OCI-M1 (cell line): ENCODE measurements at places on chromosomes 12 and 14.

- no peak for DNase-seq
Measured at GRCh38 chr14:103107941-103108748, 13.6 kb downstream of the EXOC3L4 start.

- peak; percentile 11 for DNase-seq
Measured at GRCh38 chr12:89481213-89481914, 43.2 kb downstream of the GALNT4 start.

- peak; percentile 40 for DNase-seq
Measured at GRCh38 chr12:53624458-53624857, 1.7 kb downstream of the ATF7 start.

DNA sequence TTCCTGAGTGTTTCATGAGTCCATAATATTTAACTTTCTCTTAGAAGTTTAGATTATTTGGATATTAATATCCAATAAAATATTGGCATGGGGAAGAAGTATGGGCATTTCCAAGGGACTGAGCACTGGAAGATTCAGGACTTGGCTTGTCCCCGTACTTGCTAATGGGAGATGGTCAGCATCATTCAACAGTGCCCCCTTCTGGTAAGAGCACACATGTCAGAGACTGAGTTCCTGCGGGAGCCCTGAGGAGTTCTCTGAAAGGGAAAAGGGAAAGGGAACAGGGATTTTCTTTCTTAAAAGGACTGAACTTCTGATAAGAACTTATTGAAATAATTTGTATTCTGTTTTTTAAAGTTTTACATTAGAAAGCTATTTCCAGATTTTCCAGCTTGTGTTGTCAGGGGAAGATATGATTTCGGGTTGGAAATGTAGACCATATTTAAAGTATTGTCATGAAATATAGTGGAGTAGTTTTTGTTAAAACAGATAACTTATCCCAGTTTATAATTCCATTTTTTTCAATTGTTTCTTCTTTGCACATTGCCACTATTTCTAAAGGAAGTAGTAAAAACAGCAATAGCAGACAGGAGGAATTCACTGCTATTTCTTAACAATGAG is 59.8 kb upstream of the C12orf71 start:
- DNase-seq, result peak; percentile 89

DNA sequence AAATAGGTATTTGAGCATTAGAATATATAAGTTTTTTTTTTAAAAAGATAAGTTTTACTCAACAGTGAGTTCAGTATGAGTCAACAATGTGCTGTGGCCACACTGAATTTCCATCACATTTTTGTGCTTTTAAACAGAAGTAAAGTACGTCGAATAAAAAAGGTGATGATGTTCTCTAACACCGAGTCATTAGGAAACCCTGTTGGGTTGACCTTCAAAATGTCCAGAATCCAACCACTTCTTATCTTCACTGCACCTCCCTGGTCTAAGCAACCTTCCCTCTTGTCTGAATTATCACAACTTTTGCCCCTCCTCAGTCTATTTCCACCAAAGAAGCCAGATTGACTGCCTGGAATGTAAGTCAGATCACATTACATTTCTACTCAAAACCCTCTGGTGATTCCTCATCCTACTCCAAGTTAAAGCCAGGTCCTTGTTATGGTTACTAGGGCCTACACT is 43.0 kb upstream of the SYCP3 start:
- no peak for DNase-seq

GRCh38 chr12:93183940-93184671 is 193.6 kb upstream of the NUDT4 start:
- DNase-seq, result peak; percentile 94

DNA sequence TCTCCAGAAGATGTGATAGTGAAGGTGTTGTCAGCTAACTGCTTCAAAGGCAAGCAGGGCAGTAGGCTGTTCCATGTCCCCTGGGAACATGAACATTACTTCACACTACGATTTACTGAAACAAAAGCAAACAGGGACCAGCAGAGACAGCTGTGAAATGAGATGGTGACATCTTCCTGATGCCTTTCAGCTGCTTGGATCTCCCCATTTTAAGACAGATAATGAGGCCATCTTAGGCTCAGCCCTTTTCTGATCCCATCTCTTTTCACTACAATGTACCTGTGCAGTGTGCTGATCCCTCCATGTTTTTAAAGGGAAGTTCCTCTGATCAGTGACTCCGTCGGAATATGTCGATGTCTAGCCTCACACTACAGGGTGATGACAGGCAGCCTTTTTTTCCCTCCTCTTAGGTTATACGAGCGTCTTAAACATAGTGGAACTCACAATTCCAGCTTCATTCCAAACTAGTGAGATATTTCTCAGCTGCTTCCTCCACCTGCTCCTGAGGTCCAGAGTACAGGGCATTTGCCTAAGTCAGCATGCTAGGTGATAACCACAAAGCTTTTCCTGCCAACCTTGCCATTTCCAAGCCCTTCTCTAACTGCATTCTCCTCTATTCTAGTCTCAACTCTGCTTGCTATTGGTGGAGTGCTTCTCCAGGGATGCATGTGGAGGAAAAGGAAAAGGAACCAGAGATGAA is 87.6 kb upstream of the EGLN3 start:
- no peak for DNase-seq

GRCh38 chr12:113478351-113479011 is 6.8 kb upstream of the LHX5 start:
- DNase-seq, result no peak

GRCh38 chr12:115840159-115840558 is 437.3 kb downstream of the MED13L start:
- no peak for DNase-seq

GRCh38 chr14:71523630-71524319 is 408.5 kb upstream of the RGS6 start:
- no peak for DNase-seq

GRCh38 chr12:67099858-67100257 is 169.3 kb upstream of the CAND1 start:
- no peak for DNase-seq

- peak; percentile 44 for DNase-seq
Measured at GRCh38 chr14:70317969-70318634, 41.4 kb downstream of the COX16 start.

GRCh38 chr12:122635471-122635870 is 67.7 kb downstream of the HCAR2 start:
- no peak for DNase-seq

GRCh38 chr12:49232940-49233841 is 31.7 kb upstream of the TUBA1C start:
- DNase-seq, result peak; percentile 94

DNA sequence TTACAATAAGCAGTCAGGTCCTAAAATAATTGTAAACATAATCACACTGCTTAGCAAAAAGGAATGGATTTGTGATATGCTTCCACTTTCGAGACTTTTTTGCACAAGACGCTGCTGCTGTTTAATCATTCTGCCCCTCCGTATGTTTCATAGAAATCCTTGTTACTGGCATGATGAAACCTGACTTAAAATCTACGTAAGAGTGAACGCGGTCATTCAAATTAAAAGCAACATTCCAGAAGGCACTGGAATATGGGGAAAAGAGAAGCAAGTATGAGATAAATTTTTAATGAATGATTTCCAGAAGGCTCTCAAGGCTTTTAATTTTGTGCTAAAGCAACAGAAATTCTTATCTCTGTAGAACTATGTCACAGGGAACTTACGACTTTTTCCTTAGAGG is 1.1 kb downstream of the CNIH1 start:
- peak; percentile 36 for DNase-seq

- peak; percentile 36 for DNase-seq
Measured at GRCh38 chr14:31510222-31510621, 22.4 kb upstream of the GPR33 start.

DNA sequence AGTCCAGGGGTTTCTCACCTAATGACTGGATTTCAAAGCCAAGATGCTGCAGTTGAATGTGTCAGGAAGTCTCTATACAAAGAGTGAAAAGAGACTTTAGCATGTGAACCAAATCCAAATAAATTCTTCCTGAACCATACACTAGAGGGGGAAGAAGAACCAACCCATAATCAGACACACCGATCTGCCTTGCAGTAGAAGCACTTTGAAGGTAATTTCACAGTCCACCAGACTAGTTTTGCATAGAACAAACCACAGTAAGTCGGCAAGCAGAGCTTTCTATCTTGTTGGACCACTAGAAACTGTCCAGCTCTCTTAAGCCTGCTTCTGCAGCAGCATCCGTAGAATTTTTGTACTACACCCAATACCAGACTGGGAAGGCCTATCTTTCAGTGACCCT is 39.3 kb downstream of the FIGNL2 start:
- DNase-seq, result no peak

- DNase-seq, result peak; percentile 33
Measured at GRCh38 chr12:33596061-33596460, 156.4 kb upstream of the SYT10 start.

DNA sequence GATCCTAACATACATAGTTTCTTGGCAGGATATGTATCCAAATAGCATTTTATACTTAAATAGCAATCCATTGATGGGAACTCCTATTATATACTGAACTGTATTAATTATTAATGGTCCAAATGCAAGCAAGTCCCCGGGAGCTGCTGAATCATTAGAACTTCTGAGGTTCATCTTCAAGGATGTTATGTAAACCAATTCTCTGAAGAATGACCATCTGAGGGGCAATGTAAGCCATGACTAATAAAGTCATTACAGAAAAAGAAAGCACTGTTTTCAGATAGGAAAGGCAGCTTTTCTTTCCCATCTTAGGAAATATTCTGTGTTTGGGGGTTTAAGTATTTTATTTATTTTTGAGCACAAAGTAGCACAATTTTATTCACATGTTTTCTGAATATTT is 166.1 kb upstream of the SLC16A7 start:
- no peak for DNase-seq

- no peak for DNase-seq
Measured at GRCh38 chr12:111503116-111503515, 96.0 kb downstream of the ATXN2 start.

GRCh38 chr12:50788561-50788960 is 24.7 kb downstream of the ATF1 start:
- DNase-seq, result no peak

DNA sequence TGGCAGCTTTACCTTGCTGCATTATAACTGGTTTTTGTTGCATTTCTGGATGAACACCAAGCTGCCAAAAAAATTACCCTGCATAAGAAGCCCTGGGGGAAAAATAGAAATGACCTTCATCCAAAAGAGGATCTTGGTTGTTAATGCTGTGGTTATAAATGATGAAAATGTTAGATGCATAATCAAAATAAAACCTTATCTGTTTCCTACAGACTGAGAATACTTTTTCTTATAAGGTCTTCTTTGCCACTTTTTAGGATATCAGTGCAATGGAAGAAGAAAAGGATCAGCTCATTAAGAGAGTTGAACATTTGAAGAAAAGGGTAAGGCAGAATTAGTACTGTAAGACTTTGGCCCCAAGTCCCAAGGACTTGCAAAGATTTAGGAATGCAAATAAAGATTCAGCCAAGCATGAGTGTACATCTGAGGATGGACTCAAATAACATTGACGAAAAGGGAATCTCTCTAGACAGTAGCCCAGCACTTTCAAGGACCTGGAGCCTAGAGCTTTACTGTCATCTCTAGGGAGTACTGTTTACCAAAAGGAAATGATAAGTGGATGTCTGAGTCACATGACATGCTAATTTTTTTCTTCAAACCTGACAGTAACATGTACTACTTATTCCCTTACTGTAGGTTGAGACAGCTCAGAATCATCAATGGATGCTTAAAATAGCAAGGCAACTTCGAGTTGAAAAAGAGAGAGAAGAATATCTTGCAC is 10.7 kb downstream of the IFT81 start:
- peak; percentile 57 for DNase-seq

GRCh38 chr12:120397824-120398540 is 29.0 kb upstream of the MSI1 start:
- no peak for DNase-seq

- DNase-seq, result peak; percentile 21
Measured at GRCh38 chr12:65938807-65939206, 114.5 kb downstream of the HMGA2 start.

GRCh38 chr14:28677381-28677780 is 89.2 kb upstream of the FOXG1 start:
- DNase-seq, result no peak

DNA sequence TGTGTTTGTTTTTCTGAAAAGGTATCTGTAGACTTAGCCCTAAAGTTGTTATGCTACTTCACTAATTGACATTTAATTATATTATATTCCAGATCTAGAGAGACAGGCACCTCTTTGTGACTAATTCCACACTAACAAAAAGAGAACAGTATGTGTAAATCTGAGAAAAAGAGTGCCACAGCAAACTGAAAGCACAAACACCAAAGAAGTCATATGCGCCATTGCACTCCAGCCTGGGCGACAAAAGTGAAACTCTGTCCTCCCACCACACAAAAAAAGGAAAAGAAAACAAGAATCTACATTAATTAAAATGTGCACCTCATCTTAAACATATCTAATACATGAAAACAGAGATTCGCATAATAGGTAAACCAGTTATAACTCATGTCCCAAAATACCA is 4.4 kb upstream of the CSRNP2 start:
- no peak for DNase-seq

- DNase-seq, result no peak
Measured at GRCh38 chr12:107127482-107128430, 34.4 kb upstream of the CRY1 start.

- peak; percentile 63 for DNase-seq
Measured at GRCh38 chr14:39368261-39368959, 63.8 kb downstream of the FBXO33 start.

DNA sequence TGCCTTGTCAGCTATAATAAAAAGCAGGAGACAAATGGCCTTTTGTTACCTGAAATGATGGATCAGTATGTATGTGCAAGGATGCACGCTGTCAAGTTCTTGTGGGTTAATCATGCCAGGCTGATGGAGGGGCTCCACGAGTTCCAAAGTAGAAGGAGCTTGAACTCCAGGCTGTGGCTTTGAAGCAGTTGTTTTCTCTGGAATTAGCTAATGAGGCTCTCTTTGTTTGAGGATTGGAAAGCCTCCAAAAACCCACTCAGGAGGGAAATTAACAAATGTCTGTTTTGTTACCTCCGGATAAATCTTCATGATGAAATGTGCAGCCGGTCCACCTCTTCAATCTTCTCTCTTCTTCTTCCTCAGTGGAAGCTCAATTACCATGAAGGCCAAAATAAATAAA is 605.5 kb downstream of the DIO2 start:
- no peak for DNase-seq

DNA sequence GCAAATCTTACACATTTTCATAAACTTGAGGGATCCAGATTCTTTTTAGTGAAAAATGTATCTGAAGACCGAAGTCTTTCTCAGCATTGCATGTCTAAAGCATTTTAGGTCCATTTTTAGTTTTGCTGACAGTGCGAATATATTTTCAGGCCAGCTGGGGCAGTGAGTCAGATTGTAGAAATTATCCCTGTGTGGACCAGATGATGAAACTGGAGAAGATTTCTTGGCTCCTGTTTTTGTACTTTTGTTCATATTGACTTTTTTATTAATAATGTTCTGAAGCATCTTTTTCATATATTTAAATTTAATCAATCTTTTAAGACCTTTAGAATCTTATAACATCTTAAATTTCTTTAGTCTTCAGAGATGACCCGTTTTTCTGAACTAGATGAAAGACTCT is 173.1 kb downstream of the FLRT2 start:
- no peak for DNase-seq
